CD4-positive, alpha-beta T cell treated with Interleukin-6 at 100 ng/mL for 8 hours (primary cell): ENCODE measurements at places on chromosomes 16 and 17.

GRCh38 chr17:80760511-80760911, 215.9 kb downstream of the RPTOR start:
- no peak for DNase-seq

DNA sequence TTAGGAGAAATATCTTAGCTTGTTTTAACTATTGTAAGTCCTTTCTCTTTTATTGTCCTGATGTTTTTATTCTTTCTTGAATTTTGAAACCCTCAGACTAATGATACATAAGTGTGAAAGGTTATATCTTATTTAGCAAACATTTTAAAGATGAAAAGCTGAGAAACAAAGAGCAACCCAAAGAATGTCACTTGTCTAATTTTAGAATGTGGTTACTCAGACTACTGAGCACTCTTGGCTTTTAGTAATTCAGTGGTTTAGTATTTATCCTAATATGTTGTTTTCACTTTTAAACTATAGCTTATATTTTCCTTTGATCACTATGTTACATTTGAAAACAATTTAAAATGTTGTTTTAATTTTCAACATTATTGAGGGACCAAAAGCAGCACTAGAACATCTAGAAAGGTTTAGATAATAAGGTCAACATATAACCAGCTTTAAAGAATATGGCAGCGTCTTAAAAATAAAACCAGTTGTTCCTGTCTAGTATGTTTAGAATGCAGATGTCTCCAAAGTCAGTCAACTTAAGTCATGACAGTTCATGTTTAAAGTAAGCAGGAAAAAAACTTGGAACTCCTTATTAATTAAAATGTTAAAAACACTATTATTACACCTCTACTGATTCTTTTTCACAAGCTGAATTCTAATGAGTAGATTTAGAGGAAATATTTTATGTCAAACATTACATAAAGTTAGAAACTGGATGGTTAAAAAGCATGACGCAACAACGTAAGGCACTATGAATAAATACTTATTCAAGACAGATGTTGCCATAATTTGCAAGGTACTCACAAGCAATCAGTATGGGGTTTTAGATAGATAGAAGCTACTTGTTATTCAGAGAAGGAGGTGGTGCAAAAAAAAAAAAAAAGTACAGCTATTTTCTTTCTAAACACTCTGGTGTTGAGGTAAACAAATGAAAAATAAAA, 2.4 kb downstream of the MBTD1 start:
- DNase-seq: no peak

DNA sequence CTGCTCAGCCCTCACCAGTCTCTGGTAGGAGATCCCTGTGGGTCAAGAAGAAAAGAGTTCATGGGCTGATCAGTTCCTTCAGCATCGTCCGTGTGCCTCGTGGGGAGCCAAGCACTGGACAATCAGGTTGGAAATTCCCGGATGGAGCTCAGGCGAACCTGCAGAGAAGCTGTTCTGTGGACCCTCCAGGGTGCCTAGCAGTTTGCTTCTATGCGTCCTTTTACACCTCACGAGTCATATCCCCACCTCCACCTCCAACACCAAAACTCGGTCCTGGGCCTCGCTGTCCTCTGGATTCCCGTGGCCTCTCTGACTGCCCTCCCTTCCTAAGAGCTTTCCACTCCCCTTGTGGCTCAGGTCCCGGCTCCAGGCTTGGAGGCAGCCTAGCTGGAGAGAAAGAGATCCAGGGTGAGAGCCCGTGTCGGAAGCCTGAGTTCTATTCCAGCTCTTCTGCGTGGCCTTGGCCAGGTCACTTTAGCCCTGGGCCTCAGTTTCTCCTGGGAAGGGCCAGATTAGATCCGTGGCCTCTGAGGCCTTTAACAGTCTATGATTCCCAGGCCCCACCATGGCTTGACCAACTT, 26.2 kb upstream of the PIK3R6 start:
- no peak for DNase-seq

- DNase-seq: no peak
Measured at GRCh38 chr16:12515346-12515745, 288.3 kb downstream of the CPPED1 start.

- no peak for DNase-seq
Measured at GRCh38 chr16:17082095-17082882, 388.5 kb downstream of the XYLT1 start.

- DNase-seq: no peak
Measured at GRCh38 chr17:75697651-75698291, 23.5 kb upstream of the ITGB4 start.

- DNase-seq: no peak
Measured at GRCh38 chr17:9828296-9829295, 2.9 kb downstream of the GLP2R start.

GRCh38 chr17:54903375-54903774, 2.7 kb downstream of the TOM1L1 start:
- no peak for DNase-seq

DNA sequence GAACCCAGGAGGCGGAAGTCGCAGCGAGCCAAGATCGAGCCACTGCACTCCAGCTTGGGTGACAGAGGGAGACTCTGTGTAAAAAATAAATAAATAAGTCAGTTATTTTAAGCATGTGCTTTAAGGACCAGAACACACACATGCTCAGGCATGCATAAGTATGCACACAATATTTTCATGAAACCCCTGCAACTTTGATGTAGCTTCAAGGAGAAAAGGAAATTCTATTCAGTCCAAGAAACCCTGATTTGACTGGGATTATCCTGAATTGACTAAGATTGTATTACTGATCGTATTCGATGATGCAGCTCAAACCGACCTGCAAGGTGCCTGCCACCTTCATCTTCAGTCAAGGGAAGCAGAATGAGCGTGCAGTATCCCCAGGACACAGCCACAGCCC, 841 bp downstream of the TEKT5 start:
- no peak for DNase-seq

DNA sequence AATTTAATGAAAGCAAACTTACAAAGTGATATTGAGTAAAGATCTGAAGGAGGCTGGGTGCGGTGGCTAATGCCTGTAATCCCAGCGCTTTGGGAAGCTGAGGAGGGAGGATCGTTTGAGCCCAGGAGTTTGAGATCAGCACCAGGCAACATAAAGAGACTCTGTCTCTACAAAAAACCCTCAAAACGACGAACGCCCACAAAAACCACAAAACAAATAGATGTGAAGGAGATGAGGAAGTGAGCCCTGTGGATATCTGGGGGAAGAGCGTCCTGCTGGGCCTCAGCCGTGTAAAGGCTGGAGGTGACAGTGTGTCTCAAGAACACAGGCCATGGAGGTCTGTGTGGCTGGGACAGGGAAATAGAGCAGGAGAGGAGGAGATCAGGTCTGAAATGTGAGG, 68.8 kb downstream of the ITFG1 start:
- DNase-seq: peak; percentile 4
